ENCODE measurements at places on chromosomes 13 and 19. TPM values are rescaled to one million over a fixed set of nuclear protein-coding genes. Genes with fewer than 3 reads are reported as not detected.

KLK1 gene
- polyA plus RNA-seq: 0.54 TPM

SIAH3 gene
- 0.20 TPM for polyA plus RNA-seq

CILP2 gene
- polyA plus RNA-seq: 52.6 TPM

DNA sequence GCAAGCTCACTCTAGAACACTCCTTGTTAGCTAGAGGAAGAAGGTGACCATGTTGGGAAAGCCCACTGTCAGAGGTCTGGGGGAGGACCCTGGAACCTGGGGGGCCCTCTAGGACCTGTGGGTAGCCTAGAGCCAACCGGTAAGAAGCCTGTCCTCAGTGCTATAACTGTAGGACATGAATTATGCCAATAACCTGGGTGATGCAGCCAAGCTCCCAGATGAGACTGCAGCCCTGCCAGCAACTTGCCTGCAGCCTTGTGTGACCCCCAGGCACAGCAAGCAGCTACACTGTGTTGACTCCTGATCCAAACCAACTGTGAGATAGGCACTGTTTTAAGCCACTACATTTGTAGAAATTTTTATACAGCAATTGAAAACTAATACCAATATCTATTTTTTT is 122.3 kb downstream of the MIPEP start:
- no peak for DNase-seq

ZNF285 gene
- 3.5 TPM for polyA plus RNA-seq

ZNF430 gene
- 6.2 TPM for polyA plus RNA-seq

DNA sequence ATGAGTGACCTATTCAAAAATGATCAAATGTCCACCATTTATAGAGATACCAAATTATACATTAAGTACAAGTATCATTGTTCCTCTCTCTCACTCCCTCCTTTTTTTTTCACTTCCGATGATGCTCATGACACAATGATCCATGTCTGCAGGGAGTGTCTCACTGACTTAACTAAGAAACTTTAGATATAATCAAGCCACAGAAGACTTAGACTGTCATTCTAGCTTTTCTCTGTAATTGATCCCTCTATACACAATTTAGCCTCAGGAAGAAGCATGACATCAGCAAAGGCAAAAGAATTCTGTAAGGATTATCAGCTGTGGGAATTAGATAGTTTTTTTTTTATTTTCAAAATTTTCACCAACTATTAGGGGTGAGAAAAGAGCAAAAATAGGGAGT is 734.9 kb upstream of the PCDH9 start:
- DNase-seq: no peak

RNF225 gene
- polyA plus RNA-seq: 0.20 TPM

DNA sequence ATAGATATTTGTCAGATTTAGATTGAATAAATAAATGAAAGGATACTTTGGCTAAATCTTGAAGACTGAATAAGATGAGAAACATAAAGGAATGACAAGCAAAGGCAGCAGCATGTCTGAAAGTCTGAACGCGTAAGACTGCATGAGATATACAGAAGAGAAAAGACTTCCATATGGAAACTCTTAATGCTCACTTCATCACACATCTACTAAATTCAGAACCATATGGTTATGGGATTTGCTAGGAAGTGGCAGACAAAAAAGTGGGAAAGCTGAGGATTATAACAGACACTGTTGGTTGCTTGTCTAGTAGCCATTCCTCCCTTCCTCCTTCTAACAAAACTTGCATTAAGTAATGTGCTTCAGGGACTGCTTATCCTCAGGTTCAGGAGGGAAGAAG is 446.7 kb downstream of the KCTD12 start:
- no peak for DNase-seq

CEACAM7 gene
- polyA plus RNA-seq: not detected

RYR1 gene
- 491 TPM for polyA plus RNA-seq

- no peak for DNase-seq
These were observed 179.4 kb downstream of the NDFIP2 start for GRCh38 chr13:79660361-79660760.

GRCh38 chr13:20370815-20371421 is 138.8 kb upstream of the GJB6 start:
- DNase-seq: no peak

- DNase-seq: no peak
These were observed 1.1 kb downstream of the HDGFL2 start for GRCh38 chr19:4473011-4473762.

DNASE2 gene
- 12.3 TPM for polyA plus RNA-seq

GRCh38 chr13:20728579-20729311 is 25.2 kb downstream of the IL17D start:
- peak; percentile 94 for DNase-seq

ZNF649 gene
- 8.9 TPM for polyA plus RNA-seq

DNA sequence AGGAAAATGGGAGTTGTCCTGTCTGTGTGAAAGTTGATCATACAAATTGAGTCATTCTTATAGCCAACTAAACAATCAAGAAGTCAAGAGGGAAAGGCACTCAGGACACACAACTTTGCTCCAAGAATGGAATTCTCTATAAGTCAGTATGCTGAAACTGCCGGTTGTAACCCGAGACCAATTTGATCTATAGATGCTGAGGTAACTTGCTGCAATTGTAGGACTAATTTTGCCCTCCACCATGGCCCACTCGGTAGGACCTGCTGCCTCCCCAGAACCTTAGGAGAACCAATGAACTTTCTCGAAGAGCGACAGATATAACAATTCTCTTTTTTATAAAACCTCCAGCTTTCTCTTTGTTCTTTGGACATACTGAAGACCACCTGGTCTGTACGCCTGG is 157.0 kb downstream of the RNF17 start:
- DNase-seq: no peak

GRCh38 chr13:106423530-106423929 is 111.9 kb downstream of the EFNB2 start:
- DNase-seq: no peak

C13orf42 gene
- not detected for polyA plus RNA-seq

DNA sequence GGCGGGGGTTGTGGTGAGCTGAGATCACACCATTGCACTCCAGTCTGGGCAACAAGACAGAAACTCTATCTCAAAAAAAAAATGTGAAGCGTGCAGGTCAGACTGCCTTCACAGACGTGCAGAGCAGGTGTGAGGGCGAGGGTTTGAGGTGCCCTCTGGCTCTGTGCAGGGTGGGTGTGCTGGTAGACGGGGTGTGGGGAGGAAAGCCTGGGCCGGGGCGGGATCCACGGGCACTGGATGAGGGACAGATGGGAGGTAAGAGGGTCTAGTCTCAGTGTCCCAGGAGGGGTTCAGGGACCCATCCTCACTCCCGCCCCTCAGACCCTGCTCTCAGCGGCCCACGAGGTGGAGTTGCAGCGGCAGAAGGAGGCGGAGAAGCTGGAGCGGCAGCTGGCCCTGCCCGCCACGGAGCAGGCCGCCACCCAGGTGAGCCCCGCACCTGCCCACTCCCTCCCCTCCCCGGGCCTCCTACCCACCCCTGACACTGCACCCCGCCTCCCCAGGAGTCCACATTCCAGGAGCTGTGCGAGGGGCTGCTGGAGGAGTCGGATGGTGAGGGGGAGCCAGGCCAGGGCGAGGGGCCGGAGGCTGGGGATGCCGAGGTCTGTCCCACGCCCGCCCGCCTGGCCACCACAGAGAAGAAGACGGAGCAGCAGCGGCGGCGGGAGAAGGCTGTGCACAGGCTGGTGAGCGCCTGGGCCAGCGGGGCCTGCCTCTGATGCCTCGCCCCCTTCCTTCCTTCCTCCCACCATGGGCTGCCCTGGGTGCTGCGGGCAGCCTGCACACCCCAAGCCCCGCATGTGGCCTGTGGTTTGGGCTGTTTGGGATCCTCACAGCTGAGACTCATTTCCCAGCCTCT is 9.1 kb downstream of the NOP53 start:
- DNase-seq: no peak

ERICH6B gene
- 0.35 TPM for polyA plus RNA-seq

DNA sequence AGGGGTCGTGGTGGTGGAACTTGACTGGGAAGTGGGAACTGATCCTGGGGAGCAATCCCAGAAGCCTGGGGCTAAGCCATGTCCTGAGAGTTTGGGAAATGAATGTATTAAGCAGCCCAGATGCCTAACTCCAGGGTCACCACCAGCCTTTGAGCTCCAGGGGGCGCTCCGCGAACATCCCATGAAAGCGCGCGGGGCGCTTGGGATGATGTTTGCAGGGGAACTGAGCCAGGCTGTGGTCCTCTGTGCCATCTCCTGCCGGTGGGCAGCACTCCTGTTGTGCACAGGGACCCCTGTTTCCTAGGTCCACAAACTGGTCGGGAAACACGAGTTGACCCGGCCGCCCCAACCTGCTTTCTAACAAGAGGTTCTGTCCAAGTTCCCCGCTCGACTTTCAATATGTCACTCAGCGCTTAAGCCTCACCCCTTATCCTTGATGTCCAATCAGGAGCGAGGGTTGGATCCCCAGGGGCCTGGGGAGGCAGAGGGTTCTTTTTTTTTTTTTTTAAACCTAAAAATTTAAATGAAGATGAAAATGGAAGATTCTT is 14.4 kb downstream of the LEUTX start:
- peak; percentile 92 for DNase-seq

GRCh38 chr19:45234089-45234869 is 10.9 kb downstream of the EXOC3L2 start:
- no peak for DNase-seq

GRCh38 chr19:30316560-30317106 is 55.6 kb upstream of the ZNF536 start:
- no peak for DNase-seq

DNA sequence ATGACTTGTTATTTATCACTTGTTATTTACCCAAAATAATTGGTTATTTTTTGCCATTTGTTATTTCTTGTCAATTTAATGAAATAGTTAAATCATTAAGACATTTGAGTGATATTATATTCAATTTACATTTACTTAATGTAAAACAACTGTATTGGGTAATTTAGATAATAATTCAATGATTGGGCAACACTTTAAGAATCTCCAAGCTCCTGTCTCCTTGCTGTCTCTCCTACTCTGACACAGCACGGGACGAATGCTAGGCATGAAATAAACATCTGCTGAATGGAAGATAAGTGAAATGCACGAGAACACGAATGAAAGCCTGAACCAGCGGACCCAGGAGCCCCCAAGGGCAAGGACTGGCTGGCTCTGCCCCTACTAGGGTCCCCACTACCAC is 5.7 kb upstream of the PPP6R1 start:
- DNase-seq: no peak

ZNF729 gene
- 0.04 TPM for polyA plus RNA-seq

- no peak for DNase-seq
These were observed 13.6 kb downstream of the SPC24 start for GRCh38 chr19:11141937-11142527.

DNA sequence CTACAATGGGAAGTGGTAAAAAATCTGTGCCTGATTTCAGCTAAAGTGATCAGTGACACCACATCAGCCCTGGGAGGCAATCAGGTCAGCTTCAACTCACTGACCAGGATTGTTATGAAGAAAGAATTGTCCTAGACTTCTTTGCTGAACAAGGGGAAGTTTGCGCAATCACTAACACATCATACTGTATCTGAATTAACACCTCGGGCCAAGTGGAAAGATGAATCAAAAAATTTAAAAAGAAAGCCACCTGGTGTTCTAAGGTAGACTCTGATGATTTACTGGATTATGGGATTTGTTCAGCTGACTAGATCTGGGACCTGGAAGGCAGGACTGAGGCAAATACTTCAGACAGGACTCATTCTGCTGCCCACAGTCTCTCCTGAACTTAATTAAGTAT is 161.8 kb downstream of the DIAPH3 start:
- DNase-seq: no peak

GRCh38 chr13:109743706-109744453 is 42.5 kb downstream of the IRS2 start:
- peak; percentile 29 for DNase-seq

GRCh38 chr13:28246891-28247290 is 108.5 kb downstream of the PAN3 start:
- DNase-seq: no peak

GRCh38 chr19:31283701-31284100 is 65.5 kb downstream of the TSHZ3 start:
- no peak for DNase-seq

GRCh38 chr13:78409172-78409571 is 194.2 kb downstream of the POU4F1 start:
- DNase-seq: no peak

GRCh38 chr13:46063292-46063691 is 10.7 kb upstream of the ZC3H13 start:
- DNase-seq: no peak

DNA sequence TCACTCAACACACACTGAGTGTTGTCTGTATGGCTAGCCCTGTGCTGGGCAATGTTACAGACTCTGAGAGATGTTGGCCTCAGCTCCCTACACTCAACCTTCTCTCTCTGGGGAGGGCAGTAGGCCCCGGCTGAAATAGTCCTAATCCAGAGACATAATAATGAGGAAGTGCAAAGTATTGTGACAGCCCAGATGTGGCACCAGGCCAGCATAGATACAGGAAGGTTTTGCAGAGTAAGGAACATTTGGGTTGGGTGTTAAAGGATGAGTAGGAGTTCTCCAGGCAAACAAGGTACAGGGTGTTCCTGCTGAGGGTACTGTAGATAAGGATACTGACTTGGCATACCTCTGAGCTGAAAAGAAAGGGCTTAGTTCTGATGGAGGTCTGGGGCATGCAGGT is 2.4 kb downstream of the LIN7B start:
- DNase-seq: no peak

DNA sequence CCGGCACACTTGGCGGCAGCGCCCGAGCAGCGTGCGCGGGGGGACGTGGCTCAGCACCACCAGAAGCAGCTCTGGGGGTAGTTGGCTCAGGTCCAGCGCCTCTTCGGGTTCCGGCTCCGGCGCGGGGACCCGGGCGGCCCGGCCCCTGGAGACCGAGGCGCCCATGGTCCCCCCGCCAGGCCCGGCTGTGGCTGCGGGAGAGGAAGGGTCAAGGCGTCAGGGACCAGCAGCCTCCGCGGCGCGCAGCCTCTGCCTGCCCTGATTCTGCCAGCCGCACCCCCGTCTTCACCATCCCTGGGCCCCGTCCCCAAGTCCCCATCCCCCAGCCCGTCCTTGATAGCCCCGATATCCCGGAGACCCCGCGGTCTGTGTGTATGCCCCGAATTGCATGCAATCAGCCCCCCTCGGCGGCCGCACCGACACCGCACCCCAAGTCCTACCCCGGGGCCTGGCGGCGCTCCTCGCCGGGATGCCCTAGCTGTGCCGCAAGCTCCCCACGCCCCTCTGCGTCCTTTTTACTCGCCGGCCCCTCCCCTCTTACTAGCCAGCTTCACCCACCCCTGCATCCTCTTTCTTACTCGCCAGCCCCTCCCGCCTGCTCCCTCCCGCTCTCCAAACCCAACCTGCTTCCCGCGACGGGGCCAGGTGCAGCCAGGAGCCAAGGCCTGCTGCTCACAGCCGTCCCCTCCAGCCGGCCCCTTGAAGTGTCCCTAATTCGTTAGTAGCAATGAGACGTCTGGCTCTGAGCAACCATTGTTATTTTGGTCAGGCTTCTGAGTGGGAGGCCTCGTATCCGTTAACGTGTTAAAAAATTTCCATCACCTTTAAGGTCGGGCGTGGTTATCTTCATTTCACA is at the start of gene FBXO27:
Gene FBXO27 (minus strand): TSS at position 487 of the 856 bp plus-strand sequence. CDS start 322 bp downstream, at position 165.
- peak; percentile 27 for DNase-seq

INAFM1 gene
- polyA plus RNA-seq: 12.7 TPM

DNA sequence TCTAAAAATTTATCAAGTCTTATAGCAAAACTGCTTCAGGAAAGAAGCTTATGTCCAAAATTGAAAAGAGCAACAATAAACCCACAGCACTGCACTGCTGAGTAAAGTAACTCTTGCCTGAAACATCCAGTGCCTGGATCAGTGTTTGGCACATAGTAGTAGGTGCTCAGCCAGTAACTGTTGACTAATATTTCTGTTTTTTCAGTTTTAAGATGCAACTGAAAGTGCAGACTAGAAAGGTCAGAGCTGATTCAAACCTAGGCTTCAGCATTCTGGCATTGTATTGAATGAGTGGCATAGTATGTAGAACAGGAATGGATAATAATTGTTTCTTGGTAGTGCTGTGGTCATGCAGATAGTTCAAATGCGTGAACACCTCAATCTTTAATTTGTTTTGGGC is 67.6 kb downstream of the UBL3 start:
- DNase-seq: no peak

Data from muscle of leg (tissue), 16 donors.